ENCODE measurements at places on chromosomes 3 and 15.

DNA sequence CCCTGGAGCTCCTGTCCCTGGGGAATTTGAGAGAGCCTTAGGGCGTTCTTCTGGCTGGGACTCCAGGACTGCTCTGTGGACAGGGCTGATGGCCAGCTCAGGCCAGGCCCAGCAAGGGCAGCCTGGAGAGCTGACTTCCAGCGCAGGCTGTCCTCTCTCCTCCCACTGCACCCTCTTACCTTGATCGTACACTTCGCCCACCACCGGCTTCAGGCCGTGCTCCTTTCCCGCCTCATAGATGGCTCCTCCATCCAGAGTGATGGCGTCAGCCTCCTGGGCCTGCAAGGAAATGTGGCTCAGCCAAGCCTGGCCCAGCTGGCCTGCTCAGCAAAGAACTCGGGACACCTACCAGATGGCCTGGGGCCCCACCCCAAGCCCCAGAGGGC, 3.1 kb downstream of the MELTF start:
- no peak for DNase-seq

DNA sequence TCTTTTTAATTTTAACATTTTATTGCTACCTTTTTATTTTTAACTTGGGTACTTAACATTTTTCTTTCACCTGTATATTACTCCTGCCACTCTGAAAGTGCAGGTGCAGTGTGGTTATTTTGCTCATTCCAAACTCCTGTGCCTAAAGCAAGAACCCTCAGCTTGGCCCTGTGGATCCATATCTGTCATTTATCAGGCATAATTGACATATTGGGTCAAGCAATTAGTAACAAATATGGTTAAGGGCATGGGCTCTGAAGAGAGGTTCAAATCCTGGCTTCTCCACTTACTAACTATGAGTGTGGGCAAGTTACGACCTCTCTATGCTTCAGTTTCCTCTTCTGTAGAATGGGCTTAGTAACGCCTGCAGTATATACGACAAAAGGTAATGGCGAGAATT, 9.8 kb upstream of the VPS8 start:
- no peak for DNase-seq

GRCh38 chr3:67526246-67526645, 128.2 kb downstream of the SUCLG2 start:
- no peak for DNase-seq

DNA sequence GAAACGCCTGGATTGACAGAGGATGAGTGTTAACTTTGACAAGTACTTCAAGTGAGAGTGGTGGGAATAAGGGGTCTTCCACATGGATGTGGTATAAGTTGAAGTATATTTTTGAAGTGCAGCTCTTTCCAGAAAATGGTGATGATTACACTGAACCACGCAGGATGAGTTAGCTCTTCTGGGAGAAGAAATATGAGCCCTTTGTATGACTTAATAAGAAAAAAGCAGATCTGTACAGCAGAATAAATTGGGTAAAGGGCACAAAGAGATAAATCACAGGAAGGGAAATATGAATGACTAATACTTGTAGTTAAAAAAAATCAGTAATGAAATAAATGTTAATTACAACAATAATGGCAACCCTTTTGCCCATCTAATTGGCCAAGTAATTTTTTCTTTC, 1.3 kb downstream of the CCR3 start:
- DNase-seq = no peak

GRCh38 chr15:81013396-81013929, 12.7 kb downstream of the TLNRD1 start:
- DNase-seq = no peak

DNA sequence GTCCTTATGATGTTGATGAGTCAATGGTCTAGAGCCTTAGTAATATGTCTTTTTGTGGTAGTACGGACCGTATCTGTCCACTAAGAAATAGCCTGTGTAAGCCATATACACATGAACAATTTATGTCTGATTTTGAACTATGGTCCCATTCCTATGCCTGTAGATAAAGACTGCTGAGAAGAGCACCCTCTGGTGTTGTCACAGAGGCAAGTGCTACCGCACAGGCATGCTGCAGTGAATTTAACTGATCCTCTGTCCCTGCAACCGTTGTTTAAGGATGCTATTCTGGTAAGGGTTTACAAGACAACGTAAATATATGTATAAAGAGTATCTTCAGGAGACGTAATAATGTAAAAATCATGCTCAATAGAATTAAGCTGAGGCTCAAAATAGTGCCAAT, 170.7 kb downstream of the UBE3A start:
- DNase-seq = no peak

GRCh38 chr3:170480111-170480510, 61.4 kb downstream of the CLDN11 start:
- no peak for DNase-seq
